ENCODE measurements at places on chromosomes 12 and 14.

DNA sequence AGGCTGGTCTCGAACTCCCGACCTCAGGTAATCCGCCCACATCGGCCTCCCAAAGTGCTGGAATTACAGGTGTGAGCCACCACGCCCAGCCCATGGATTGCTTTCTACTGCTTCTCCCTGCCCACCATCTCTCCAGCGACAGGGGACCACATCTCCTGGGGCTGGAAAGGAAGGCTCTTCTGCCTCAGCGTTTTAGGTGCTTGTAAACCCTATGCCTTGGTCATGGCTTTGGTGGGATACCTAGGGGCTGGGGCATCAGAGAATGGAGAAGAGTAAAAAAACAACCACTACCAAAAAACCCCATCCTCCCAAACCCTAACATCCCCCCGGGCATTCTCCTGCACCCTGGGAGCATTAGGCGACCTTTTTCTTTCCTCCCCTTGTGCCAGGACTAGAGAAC, 1.1 kb upstream of the TMEM121 start:
- DNase-seq = no peak

GRCh38 chr12:83172866-83173649, 486.4 kb downstream of the TMTC2 start:
- DNase-seq = no peak

DNA sequence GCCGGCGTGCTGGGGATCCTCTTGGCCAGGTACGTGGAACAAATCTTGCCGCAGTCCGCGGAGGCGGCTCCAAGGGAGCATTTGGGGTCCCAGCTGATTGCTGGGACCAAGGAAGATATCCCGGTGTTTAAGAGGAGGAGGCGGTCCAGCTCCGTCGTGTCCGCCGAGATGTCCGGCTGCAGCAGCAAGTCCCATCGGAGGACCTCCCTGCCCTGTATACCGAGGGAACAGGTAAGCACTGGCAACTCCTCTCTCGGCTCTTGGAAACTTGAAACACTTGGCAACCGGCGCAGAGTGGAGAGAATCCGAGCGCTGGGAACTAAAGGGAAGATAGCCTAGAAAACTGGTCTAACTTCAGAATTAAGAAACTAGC, 1.7 kb downstream of the PDE3A start:
- DNase-seq = no peak

- DNase-seq = no peak
Measured at GRCh38 chr12:117134059-117134458, 34.8 kb upstream of the TESC start.

DNA sequence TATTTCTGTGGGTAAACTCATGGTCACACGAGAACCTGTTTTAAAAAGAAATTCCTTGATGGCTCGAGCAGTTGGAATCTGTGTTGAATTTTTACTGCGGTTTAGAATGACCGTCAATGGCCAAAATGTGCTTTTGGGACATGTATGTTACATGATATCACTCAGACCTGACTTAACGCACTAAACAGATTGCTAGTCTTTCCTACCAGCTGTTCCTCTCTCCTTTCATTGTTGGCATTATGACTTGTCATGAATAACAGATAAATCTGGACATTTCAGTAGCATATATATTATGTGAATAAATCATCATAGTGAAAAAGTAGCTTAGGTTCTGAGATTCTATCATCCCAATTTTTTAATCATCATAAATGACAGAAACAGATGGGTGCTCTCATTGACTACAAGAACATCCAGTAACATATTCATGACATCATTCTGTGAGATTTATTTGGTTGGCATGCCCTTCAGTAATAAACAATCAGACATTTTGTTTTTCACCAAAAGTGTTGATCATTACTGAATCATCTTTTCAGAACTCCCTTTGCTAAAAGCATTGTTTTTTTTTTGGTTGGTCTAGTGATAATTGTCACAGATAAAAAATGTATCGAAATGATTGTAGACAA, 57.9 kb upstream of the NAV3 start:
- DNase-seq = no peak
